ENCODE measurements at places on chromosomes 3 and 15.
A peak's percentile ranks its signal among the peaks of the same experiment; 100 is the strongest.

GRCh38 chr3:46206282-46207015, 1.7 kb downstream of the CCR1 start:
- no peak for DNase-seq

- DNase-seq: no peak
Measured at GRCh38 chr3:102182162-102182561, 252.7 kb upstream of the ZPLD1 start.

DNA sequence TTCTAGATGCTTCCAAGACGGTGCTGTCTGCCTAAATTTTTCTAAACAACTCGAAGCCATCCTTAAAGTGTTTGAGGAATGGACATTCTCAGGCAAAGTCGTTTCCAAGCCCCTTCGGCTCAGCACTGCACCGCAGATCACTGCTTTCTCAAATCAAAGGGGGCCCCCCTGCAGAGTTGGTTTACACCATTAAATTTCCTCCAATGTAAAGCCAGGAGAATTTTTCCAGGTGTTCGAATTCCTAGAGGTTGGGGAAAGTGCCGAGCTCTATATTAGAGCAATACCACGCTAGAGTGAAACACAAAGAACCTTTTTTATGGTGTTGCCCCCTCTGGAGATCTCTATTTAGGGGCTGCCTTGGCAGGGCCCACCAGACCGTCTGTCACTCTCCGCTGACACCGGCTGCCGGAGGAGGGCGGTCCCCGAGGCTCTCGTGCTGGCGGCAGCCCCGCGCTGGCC, 277.9 kb upstream of the NR2F2 start:
- no peak for DNase-seq

DNA sequence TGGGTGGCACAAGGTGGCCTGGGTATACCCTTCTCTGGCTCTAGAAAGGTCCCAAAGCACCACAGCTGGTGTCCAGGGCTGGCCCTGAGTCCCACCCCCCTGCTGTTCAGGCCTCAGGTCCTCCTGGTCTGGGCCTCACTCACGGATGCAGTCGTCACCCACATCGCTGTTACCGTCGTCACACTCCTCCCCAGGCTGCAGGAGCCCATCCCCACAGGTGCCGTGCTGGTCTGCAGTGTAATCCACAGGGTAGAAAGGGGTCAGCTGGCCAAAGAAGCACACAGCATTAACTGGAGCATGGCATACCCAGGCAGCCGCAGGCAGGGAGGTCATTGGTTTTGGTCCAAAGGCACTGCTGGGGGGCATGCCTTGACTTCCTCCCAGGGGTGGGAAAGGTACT, 28.4 kb downstream of the EAF1 start:
- DNase-seq: no peak

DNA sequence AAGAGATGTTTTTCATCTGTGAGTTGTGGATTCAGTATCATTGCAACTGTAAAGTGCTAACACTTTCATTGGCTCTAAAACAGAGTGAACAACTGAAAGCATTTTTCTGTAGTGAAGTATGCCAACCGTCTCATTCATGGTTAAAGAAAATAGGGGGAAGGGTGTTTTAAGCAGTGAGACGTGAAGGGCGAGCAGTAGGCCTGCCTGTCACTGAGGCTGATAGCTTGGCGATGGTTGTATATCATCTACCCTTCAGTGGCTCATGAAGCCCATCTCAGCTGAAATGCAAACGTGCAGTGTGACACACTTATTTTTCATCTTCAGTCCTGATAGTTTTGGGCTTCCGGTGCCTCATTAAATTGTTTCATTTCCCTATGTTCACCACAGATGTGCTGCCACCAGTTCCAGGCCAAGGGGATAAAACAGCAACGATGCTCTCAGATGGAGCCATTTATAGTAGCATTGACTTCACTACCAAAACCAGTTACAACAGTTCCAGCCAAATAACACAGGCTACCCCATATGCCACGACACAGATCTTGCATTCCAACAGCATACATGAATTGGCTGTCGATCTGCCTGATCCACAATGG, 562.0 kb downstream of the ROBO2 start:
- no peak for DNase-seq

- DNase-seq: no peak
Measured at GRCh38 chr3:41208507-41209220, 9.4 kb downstream of the CTNNB1 start.

DNA sequence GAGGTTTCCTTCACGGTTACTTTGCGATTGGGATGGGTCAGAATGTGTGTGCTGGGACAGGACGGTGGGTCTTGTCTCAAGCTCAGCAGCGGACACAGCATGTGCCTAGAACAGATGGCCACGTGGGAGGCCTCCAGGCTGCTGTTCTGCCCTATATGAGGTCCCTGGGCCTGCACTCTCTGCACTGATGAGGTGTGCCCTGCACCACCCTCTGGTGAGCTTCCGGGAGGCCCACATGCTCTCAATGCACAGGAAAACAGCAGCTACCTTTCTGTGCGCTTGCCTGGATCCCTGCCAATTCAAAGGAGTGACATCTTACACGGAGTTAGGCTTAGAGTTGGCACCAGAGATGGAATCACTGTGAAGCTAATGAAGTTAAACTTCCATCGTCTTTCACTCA, 59.8 kb downstream of the BOC start:
- no peak for DNase-seq

DNA sequence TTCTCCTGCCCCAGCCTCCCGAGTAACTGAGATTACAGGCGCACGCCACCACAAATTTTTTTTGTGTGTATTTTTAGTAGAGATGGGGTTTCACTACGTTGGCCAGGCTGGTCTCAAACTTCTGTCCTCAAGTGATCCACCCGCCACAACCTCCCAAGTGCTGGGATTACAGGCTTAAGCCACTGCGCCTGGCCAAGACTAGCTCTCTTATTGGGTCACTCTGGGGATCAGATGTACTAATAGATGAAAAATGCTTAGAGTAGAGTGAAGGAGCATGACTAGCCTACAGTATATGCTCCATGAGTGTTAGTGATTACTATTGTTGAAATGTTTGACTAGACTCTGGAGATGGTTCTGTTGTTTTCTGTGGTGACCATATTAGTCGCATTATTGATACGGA, 21.8 kb downstream of the RARB start:
- DNase-seq: no peak

GRCh38 chr3:49454458-49454857, 15.6 kb upstream of the DAG1 start:
- peak; percentile 90 for DNase-seq
